ENCODE measurements at places on chromosomes 5 and 9. TPM values are rescaled to one million over a fixed set of nuclear protein-coding genes. Genes with fewer than 3 reads are reported as not detected.

GRCh38 chr9:124835026-124835557 is 18.2 kb upstream of the WDR38 start:
- no peak for DNase-seq

DNA sequence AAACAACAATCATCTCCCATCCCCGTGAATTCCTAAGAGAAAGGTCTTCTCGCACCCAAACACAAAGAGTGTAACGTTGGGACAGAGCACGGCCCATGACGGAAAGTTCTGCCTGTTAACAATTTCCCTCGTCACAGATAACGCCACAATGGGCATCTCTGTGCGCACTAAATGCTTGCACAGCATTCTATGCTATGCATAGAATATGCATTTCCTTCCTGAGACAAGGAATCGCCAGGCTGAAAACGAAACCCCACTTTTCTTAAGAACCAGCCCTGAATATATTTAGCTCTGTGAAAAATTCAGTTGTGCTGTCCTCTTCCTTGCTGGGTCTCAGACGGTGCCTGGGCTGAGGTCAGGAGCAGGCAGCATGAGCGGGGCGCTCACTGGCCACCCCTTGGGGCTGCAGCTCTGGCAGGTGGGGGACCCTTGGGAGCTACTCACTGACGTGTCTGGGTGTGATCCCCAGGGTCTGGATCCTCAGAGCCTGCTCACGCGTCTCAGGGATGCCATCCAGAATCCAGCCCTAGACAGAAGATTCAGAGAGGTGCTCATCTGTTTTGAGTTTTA is 49.8 kb downstream of the AK8 start:
- no peak for DNase-seq

DNA sequence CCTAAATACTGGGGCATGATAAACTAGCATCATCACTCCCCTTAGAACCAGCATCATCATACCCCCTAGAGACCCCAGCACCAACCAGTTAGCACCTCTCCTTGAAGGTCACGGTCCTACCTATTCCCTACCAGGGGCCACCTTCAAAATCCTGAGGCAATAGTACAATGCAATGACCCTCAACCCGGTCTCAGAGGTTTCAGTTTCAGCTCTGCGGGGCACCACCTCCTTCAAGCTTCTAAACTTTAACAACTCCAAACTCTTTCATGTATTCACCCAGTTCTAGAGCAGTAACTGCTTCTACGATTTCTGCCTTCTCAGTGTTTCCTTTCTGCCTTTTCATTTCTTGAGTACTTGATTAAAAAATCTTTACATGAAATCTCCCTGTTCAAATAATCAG is 130.1 kb upstream of the EPB41L4A start:
- DNase-seq: no peak

The CMBL gene
- 1.5 TPM for total RNA-seq

The SLC6A3 gene
- total RNA-seq: not detected

Measured in CD4-positive, alpha-beta memory T cell (primary cell).